ENCODE measurements at places on chromosomes 7 and 10.

- DNase-seq, result no peak
Measured at GRCh38 chr7:35416568-35416967, 162.7 kb upstream of the TBX20 start.

GRCh38 chr7:51640841-51641240 lies 324.2 kb upstream of the COBL start:
- DNase-seq, result no peak

GRCh38 chr7:28203508-28204240 lies 23.1 kb upstream of the JAZF1 start:
- no peak for DNase-seq

DNA sequence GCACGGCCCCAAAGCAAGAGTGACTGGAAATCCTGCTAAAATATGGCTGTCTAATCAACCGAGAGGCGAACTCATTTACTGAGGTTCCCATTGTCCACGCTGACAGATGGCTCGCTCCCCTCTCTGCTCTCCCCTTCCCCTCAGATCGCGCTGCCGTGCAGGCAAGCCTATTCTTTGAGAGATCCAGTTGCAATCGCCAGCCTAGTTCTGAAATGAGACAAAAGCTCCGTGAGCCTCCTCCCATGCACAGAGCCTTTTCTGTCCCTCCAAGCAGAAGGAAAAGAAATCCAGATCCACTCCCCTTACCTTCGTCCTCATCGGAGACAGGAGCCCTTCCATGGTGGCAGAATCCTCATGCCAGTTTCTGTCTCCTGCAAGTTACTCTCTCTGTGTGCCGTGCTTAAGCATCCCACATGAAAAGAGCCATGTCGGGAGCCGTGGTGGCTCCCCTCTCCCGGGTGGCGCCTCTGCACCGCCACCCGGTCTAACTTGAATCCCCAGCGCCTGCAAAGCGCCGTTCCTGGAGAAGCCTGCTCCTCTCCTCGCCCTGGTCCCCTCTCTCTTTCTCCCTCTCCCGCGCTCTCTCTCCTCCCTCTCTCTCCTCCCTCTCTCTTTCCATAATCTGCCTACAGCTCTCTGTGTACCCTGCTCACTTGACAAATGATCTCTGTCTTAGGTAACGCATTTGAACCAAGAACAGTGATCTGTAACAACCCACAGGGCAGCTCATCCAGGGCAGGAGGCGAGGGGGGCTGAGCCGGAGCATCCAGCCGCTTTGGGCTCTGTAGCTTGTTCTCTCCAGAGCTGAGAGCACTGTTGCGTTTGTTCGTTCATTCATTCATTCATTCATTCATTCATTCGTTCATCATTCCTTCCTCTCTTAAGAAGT lies 156.8 kb downstream of the FRMD4A start:
- no peak for DNase-seq

DNA sequence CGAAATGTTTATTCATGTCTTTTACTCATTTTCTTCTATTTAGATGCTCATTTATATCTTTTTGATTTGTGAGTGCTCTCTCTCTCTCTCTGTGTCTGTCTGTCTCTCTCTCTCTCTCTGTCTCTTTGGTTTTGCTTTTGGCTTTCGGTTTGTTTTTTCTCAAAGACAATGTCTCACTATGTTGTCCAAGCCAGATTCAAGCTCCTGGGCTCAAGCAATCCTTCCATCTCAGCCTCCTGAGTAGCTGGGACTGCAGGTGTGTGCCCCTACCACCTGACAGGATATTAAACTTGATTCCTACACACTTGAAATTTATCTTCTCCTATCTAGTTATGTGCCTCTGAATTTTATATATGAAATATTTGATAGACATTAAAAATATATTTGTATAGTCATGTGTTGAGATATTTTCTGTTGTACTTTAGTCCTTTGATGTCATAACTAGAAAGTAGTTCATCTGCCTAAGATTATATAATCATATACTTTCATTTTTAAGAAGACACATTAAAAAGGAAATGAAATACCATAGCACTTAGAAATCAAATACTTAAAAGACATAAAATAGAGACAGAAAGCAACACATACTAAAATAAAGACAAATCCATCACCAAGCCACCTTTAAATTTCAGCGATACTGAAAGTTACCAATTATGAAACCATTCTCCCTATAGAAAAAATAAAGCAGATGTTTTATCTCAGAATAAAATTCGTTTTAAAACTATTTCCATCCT lies 68.1 kb upstream of the SFMBT2 start:
- no peak for DNase-seq

DNA sequence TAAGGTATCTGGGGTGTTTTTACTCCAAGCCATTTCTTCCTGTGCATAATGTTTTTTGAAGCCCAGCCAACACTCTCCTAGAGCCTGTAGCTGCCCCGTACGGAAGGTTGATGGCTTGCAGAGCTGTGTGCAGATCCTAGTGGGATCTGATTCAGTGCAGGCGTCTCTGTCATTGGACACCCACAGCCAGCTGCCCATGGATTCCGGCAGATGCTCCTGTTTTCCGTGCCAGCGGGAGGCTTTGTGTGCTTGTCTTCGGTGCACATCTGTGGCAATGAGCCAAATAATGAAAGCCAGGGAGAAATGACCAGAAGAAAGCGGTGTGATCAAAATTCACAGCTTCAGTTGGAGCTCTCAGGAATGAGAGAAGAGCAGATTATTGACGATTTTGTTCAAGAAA lies 426.4 kb downstream of the TYW1 start:
- no peak for DNase-seq

- DNase-seq, result no peak
Measured at GRCh38 chr10:77422491-77423338, 214.9 kb downstream of the KCNMA1 start.

GRCh38 chr7:100607111-100607510 lies 4.9 kb downstream of the PCOLCE start:
- no peak for DNase-seq

DNA sequence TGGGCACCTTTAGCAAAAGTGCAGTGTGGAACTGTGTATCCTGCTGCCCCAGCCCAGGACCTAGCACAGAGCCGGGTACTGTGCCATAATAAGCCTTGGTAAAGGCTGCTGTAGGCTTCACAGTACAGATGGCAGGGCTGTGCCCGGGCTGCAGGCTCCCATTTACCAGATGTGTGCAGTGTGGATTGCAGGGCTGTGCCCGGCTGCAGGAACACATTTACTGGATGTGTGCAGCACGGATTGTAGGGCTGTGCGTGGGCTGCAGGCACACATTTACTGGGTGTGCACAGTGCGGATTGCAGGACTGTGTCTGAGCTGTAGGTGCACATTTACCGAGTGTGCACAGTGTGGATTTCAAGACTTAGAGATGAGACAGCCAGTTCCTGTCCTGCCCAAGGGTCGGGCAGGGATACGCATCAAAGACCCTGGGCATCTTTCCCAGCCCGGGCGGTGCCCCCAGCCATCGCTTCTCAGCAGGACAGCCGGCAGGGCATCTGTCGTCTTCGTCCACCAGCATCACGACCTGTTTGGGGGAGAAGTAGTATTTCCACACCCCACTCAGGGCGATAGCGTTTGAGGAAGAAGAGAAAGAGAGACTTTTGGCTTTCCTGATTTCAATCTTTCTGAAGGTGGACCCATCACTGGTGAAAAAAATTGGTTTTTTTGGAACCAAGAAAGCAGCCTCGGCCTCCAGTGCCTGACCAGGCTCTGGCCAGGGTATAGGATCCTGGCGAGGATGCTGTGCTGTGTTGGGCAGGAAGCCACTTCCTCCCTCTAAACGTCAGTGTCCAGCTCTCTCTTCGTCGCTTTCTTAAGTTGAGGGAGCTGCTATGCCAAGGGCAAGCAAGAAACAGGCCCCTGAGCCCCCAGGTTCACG lies 180.8 kb downstream of the CUX1 start:
- no peak for DNase-seq

DNA sequence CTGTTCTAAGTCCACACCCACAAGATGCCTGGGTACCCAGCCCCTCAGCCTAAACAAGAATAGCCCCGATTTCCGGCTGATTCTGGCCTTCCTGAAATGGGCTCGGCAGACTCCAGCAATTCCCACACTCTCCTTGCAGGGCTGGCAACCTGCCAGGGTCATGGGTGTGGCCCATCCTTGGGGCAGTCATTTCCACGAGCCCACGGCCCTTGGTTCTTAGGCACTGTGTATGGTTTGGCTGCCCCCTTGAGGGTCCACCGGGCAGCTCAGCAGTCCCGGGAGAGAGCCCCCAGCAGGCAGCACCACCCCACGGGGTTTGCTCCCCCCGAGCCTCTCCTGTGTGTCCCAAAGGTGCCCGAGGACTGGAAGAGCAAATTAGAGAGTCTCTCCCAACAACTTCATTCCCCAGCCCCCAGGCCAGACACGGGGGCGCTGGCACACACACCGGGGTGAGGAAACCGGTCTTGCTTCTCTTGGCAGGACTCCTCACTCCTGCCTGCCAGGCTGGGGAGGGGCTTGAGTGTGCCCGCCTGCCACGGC lies 142.2 kb downstream of the EMX2 start:
- no peak for DNase-seq

GRCh38 chr10:106560925-106561640 lies 603.4 kb downstream of the SORCS1 start:
- DNase-seq, result no peak

DNA sequence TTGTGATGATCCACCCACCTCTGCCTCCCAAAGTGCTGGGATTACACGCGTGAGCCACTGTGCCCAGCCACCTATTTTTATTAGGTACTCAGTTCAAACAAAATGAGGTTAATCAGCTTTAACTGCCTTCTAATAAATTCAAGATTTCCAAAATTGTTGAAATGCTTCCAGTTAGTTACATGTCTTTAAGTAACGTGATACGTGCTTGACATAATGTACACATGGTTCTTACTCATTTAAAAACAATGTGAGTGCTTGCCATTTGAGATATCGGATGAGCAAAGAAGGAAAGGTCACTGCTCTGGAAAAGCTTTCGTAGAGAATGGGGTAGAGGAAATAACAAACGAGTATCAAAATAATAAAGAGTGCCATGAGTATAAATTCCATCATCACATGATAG lies 83.6 kb downstream of the KMT2E start:
- no peak for DNase-seq

GRCh38 chr7:132347123-132347522 lies 229.1 kb downstream of the PLXNA4 start:
- no peak for DNase-seq

DNA sequence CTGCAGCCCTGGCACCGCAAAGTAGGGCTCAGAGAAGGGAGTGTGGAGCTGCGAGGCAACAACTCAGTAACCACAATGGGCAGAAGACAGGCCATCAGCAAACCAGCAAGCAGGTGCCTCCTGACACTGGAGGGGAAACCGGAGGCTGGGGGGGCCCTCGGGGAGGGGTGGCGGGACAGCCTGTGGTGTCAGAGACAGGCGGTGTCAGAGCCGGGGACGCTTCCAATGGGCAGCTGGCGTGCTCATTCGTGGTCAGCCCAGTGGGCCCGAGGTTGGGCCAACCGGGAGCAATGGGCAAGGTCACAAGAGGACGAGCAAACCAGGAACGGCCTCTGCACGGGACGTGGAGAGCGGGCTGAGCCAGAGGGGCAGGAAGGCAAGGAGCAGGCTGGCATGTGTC lies 158.1 kb downstream of the MAD1L1 start:
- DNase-seq, result no peak

- no peak for DNase-seq
Measured at GRCh38 chr7:143130541-143130940, 1.3 kb upstream of the PIP start.

GRCh38 chr10:83702731-83703130 lies 436.6 kb upstream of the GHITM start:
- DNase-seq, result no peak

DNA sequence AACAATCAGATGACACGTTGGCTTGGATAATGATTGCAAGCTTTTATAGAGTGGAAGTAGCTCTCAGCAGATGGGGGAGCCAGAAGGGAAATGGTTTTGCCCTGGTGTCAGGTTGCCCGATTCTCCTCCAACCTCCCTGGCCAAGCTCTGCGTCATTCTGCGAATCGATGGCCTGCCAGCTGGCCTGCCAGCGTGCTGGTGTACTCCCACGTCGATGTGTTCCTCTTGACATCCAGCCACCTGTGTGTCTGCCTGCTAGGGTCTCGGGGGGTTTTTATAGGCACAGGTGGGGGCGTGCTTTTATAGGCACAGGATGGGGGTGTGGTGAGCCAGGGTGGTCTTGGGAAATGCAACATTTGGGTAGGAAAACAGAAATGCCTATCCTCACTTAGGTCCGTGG lies 4.6 kb downstream of the NET1 start:
- no peak for DNase-seq

DNA sequence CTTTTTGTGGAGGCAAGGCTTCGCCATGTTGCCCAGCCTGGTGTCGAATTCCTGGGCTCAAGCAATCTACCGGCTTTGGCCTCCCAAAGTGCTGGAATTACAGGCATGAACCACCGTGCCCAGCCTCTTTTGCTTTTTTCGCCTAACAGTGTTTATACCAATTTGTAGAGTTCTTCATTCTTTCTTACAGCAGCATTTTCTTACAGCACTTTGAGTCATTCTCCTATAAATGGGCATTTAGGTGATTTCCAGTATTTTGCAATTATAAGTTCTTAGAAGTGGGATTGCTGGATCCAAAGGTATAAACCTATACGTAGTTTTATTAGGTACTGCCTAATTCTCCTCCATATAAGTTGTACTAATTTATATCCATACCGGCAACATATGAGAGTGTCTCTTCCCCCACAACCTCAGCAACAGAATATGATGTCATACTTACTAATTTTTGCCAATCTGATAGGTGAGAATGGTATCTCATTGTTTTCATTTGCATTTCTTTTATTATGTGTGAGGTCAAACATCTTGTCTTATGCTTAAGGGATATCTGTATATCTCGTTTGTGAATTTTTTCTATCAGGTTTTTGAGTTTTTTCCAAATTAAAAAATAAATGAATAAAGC lies 39.1 kb downstream of the SUFU start:
- DNase-seq, result no peak

DNA sequence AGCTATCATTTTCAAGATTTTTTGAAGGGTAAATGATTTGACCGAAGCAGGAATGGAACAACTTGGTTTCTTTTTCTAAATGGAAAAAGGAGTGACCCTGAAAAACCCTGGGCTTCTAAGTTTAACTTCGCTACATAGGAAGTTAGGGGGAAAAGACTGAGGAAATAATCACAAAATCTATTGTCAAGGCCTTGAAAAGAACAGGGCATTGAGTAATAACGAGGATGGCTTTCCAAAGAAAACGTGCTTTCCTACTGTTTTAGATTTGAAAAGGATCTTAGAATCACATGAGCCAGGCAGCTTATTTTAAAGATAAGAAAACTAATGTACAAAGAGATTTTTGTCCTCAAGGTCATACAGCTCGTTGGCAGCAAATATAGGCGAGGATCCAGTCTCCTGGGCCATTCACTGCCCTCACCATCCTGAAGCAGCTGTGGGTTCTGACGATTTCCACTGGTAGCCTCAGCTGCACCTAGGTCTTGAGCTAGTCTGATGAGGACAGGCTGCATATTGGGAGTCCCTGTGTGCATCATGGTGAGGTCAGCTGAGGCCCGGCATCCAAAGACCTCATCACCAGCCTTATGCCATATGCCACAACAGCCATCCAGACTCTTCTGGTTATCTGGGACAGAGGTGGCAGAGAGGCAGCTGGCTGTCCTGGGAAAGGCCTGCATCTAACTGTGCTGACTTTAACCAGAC lies 384.7 kb upstream of the NRP1 start:
- no peak for DNase-seq

- DNase-seq, result no peak
Measured at GRCh38 chr7:105935250-105935649, 27.8 kb upstream of the CDHR3 start.

All from Right ventricle myocardium inferior (tissue), 1 donor.